Stimulated activated CD8-positive, alpha-beta memory T cell treated with anti-CD3 and anti-CD28 coated beads, Interleukin-2, amount 100 ng/mL, for 1 hour (primary cell): ENCODE measurements at places on chromosomes 6 and 20.
A peak's percentile ranks its signal among the peaks of the same experiment; 100 is the strongest.

- no peak for DNase-seq
Observed at GRCh38 chr6:10626154-10626741, 68.2 kb downstream of the C6orf52 start.

DNA sequence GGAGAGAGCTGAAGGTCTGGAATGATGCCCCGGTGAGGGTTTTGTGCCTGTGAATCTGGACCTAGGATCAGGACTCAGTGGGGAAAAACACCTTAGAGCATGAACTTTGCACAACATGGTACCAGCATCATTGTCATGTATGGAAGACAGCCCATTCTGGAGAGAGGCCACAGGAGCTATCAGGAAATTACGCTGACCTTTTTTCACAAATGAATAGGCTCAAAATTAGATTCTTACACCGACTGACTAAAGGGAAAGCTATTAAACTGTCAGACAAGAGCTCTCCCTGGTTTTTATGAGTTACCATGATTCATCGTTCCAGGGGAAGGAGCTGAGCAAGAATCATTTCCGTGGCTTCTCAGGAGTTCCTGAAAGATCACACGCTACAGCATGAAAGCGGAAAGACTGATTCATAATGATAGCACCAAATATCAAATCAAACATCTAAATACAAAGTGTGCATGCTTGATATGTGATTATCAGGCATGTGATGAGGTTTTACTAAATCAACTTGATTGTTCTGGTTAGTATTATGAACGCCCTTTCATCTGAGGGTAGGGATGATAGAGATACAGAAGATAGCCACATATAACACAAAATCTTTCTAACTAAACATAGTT, 224.9 kb upstream of the SMLR1 start:
- DNase-seq = no peak

DNA sequence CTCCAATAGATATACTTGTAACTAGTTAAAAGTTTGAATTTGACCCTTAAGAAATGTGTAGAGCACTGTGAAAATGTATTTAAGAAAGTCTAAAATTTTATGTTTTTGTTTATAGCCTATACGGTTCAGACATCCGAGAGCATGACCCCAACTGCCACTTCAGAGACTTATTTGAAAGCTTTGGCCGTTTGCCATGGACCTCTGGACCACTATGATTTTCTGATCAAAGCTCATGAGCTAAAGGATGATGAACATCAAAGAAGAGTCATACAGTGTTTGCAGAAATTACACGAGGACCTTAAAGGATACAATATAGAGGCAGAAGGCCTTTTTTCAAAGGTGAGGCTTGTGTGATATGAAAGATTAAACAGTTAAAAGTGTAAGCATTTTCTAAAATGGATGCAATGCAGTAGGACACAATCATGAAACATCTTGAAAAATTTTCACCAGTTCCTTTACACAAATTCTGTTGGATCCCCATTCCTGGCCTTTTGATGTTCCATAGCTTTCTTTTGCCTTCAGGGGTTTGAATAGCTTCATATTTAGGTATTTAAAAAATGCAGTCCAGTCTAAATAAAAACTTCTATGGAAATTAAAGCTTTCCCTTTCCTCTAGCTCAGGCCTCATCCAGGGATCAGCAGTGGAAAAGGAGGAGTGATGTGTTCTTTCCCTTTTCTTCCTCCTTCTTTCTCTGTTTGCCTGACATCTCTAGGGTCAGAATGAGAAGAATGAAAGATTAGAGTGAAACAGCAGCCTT, 29.0 kb downstream of the AFG1L start:
- no peak for DNase-seq

GRCh38 chr20:44762466-44763140, 16.9 kb downstream of the KCNK15 start:
- DNase-seq = no peak

DNA sequence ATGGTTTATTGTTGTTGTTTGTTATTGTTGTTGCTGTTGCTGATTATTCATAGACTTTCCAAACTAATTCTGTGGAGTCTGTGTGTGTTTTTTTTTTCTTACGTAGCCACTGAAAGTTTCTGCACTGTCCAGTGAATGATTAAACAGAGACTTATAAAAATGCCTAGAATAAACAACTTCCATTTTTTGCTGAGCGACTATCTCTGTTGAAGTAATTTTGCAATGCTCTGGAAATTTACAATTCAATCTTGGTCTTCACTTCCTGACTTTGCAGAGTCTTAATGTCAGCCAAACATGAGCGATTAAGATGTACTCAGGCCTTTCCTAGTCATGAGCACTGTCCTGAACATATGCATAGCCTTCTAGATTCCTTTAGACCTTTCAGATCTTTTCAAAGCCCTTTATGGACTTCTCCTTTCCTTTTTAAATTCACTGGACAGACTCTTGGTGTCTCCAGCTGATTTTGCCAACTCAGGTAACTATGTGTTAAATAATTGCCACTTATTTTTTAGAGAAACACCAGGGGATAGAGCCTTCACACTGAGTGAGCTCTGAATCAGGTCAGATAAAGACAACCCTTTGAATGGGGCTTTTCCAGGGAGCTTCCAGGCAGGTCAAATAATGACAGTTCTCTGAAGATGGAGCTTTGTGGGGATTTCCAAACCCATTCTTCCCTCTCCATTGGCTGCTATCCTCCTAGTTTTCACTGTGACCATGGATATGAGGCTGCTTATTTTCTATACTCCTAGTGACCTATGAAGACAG, 622.8 kb upstream of the EPHA7 start:
- DNase-seq = no peak

- DNase-seq = no peak
Observed at GRCh38 chr20:8913456-8913855, 155.4 kb upstream of the PLCB4 start.

DNA sequence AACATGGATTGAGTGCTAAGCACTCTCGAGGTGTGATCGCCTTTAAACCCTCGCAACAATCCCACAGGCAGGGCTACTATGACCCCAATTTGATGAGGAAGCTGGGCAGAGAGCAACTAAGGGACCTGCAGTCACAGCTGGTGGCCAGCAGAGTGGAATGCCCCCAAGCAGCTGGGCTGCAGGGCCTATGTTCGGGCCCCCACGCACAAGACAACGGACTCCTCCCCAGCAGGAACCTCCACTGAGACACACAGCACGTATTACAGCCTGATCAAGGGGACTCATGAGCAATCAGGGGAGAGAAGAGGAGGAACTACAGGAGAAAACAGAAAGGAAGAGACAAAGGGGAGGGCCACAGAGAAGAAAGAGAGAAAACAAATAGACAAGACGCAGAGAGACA, 21.7 kb downstream of the CST7 start:
- no peak for DNase-seq

GRCh38 chr20:10218536-10219451, at the start of gene SNAP25:
TSS of gene SNAP25 (plus strand) at chr20:10218830. CDS start at chr20:10275492, 56,662 bp downstream.
- peak; percentile 1 for DNase-seq

DNA sequence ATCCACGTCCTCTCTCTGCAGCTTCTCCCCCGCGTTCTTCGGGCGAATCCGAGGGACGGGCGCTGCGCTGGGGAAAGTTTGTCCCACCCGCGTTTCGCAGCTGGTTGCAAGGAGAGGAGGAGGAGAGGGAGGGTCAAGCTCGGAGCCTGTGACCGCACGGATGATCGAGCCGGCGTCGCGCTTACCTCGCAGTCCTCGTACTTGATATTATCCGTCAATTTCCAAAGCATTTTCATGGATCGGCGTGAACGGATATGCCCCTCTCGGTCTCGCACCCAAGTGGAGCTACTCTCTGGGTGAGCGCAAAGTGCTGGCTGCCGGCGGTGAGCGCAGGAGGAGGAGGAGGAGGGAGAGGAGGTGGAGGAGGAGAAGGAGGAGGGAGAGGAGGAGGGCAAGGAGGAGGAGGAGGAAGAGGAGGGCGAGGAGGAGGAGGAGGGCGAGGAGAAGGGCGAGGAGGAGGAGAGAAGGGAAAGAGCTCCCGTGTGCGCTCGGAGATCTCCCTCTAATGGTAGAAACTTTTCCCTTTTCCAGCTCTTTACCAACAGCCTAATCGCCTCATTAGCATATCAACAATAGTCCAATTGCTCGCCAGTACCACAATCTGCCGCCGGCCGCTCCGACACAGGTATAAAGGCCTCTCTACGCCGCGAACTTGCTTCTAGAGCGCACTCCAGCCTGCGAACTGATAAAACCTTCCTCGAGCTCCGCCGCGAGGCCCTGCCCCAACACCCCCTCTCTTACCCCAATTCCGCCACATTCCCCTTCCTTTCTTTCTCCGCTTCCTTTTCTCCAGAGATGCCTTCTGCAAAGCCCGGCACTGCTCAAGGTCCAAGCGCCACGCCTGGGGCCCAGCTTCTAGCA, at the start of gene TFAP2A:
TFAP2A (minus strand) TSS at position 319 of the 861 bp plus-strand sequence; CDS start at position 236, 83 bp downstream.
- DNase-seq = no peak

- no peak for DNase-seq
Observed at GRCh38 chr6:47964969-47965368, 146.0 kb downstream of the PTCHD4 start.

DNA sequence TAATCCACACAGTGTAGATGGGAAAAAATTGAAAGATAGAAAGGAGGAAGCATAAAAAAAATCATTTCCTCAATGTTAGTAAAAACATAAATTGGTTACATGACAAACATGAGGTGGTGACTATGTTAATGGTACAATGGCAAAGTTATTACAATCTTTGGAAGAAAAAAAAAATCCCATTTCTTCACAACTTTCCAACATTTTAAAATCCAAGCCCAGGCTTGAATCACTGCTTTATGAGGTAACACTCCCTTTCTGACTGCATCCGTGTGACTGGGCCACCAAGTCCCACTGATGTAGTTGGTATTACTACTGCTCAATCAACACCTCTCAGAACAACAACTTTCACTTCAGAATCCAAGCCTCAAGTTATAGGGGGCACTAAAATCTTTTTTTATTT, 160.4 kb downstream of the BTBD9 start:
- DNase-seq = no peak

- no peak for DNase-seq
Observed at GRCh38 chr6:6842291-6842690, 253.8 kb downstream of the LY86 start.

DNA sequence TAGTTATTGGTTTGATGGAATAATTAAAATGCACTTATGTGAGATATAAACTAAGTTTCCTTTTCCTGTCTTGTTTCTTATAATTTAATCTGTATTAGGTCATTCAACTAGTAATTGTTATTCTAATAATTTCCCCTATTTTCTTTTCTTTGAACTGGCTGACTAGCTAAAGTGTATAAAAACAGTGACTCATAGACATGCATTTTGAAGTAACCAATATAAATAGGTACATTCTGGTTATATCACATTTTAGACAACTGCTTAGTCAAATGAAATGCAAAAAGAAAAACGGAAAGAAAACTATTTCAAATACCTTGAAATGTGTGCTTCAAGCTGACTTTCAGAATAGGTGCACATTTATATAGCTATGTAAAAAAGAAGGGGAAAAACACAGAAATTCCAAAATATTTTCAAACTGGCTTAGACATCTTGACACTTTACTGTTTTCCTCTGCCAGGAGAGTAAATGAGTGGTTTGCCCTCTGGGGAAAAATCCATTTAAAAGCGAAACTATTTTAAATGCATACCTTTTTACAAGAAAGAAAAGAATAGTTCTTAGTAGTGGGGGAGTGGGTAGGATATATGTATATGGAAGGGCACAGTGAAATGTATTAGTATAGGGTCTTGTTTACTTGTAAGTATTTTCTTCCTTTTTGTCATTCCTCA, 28.3 kb downstream of the KCNQ5 start:
- no peak for DNase-seq

DNA sequence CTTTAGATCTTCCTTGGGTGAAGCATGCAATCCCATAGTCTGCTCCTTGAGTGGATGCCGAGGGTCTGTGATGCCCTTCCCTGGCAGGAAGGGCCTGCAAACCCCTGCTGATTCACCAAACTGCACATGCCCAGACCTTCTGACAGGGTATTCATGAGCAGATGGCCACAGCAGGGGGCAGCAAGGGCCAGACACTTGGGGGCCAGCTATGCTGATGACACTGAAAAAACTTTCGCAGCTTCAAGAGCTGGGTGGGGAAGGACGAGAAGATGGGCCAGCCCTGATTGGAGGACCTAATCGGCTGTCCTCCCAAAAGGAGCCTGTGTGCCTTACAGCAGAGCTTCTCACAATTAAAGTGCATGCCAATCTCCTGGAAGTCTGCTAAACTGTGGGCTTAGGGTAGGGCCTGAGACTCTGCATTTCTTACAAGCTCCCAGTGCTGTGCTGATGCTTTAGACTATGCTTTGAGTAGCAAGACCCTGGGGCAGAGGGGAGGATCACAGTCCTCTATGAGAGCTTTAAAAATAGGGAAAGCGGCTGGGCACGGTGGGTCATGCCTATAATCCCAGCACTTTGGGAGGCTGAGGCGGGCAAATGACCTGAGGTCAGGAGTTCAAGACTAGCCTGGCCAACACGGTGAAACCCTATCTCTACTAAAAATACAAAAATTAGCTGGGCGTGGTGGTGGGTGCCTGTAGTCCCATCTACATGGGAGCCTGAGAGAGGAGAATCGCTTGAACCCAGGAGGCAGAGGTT, 15.2 kb upstream of the GDAP1L1 start:
- no peak for DNase-seq

DNA sequence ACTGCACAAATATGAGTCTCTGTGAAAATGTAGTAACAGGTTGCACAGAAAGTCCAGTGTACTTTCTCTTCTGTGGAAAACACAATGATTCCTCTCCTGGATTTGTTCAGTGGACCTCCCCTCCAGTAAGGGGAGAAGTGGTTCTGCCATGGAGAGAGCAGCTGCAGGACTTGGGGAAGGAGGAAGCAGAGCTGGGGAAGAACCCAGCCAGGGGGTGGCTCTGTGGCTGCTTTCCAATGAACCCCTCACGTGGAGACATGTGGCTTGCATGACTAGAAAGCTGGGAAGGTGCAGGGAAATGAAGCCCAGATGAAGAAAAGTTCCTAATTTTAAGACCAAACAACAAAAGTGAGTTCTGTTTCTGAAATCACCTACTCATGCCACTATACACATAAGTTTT, 31.9 kb downstream of the HMGN3 start:
- DNase-seq = no peak

- DNase-seq = no peak
Observed at GRCh38 chr6:166737261-166737660, 110.2 kb upstream of the RPS6KA2 start.

DNA sequence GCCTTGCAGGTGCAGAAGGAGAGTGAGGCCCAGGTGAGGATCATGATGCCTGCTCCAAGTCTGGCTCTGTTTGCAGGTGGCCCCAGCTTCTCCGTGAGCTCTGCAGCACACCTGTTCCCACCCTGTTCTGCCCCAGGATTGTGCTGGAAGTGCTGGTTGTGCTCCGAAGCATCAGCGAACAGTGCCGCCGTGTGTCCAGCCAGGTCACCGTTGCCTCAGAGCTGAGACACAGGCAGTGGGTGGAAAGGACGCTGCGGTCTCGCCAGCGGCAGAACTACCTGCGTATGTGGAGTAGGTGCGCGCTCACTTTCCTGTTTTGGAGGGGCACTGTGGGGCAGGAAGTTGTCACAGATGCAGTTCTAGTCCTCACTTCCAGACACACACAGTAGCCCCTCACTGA, 25.0 kb downstream of the ERMARD start:
- DNase-seq = no peak

GRCh38 chr6:6564154-6564553, 24.4 kb upstream of the LY86 start:
- no peak for DNase-seq

GRCh38 chr20:474581-474980, 12.2 kb upstream of the TBC1D20 start:
- DNase-seq = no peak

GRCh38 chr6:36283608-36284007, 13.7 kb downstream of the PNPLA1 start:
- no peak for DNase-seq
